ENCODE measurements at places on chromosomes 16 and 17. TPM values are rescaled to one million over a fixed set of nuclear protein-coding genes. Genes with fewer than 3 reads are reported as not detected.

Gene KRT25
- not detected for total RNA-seq

Gene GAS7
- total RNA-seq, result 50.2 TPM

Gene ENPP7
- total RNA-seq, result not detected

Gene WIPF2
- total RNA-seq, result 11.0 TPM

Gene SPAG7
- total RNA-seq, result 53.5 TPM

Gene G6PC1
- not detected for total RNA-seq

Gene MLX
- 49.4 TPM for total RNA-seq

Gene CDH3
- total RNA-seq, result 0.64 TPM

Gene HOXB3
- 10.7 TPM for total RNA-seq

Gene CES1
- total RNA-seq, result 0.11 TPM

Gene ERI2
- total RNA-seq, result 24.3 TPM

Gene WNT9B
- total RNA-seq, result 1.1 TPM

Gene CPHXL2
- total RNA-seq, result not detected

Gene SCIMP
- total RNA-seq, result 13.8 TPM

Gene RHBDF1
- 5.4 TPM for total RNA-seq

Gene TTLL6
- not detected for total RNA-seq

Gene CBLN1
- not detected for total RNA-seq

Gene GRAP
- total RNA-seq, result 8.7 TPM

Gene SARM1
- 20.7 TPM for total RNA-seq

Gene NXPH3
- 0.44 TPM for total RNA-seq

Gene PYDC1
- total RNA-seq, result not detected

Gene TP53TG3C
- total RNA-seq, result not detected

Gene SALL1
- total RNA-seq, result 0.32 TPM

Gene SLC6A2
- total RNA-seq, result 4.9 TPM

Gene GPRC5C
- 63.7 TPM for total RNA-seq

Gene PYY
- total RNA-seq, result not detected

Gene TBC1D3B
- 2.7 TPM for total RNA-seq

Gene TLCD2
- 8.2 TPM for total RNA-seq
